ENCODE measurements at places on chromosomes 4 and X.
A peak's percentile ranks its signal among the peaks of the same experiment; 100 is the strongest.

GRCh38 chr4:66300336-66300934, 630.1 kb upstream of the EPHA5 start:
- H3K27ac ChIP-seq: no peak overlapping the region
- DNase-seq: no peak
- no peak overlapping the region for H3K4me3 ChIP-seq
- H3K27me3 ChIP-seq: no peaks in the 10 kb centered on the region
- H3K4me1 ChIP-seq: no peaks in the 10 kb centered on the region
- no peaks in the 10 kb centered on the region for H3K36me3 ChIP-seq

GRCh38 chr4:30833206-30833605, 113.0 kb downstream of the PCDH7 start:
- peaks cover 72% of the 10 kb centered on the region for H3K4me1 ChIP-seq
- H3K36me3 ChIP-seq: no peaks in the 10 kb centered on the region
- no peak overlapping the region for H3K27ac ChIP-seq

- peaks cover 15% of the 10 kb centered on the region for H3K4me1 ChIP-seq
- H3K4me3 ChIP-seq: no peak overlapping the region
- H3K36me3 ChIP-seq: no peaks in the 10 kb centered on the region
- no peak for DNase-seq
- no peaks in the 10 kb centered on the region for H3K27me3 ChIP-seq
Measured at GRCh38 chr4:147524601-147525000, 43.7 kb downstream of the EDNRA start.

GRCh38 chr4:100738196-100739165, 220.7 kb upstream of the EMCN start:
- no peak overlapping the region for H3K27ac ChIP-seq
- no peaks in the 10 kb centered on the region for H3K27me3 ChIP-seq
- no peaks in the 10 kb centered on the region for H3K36me3 ChIP-seq
- peak; percentile 18 for DNase-seq
- peaks cover 25% of the 10 kb centered on the region for H3K4me1 ChIP-seq

GRCh38 chrX:39765327-39765726, 332.4 kb downstream of the BCOR start:
- no peak overlapping the region for H3K4me3 ChIP-seq
- no peak overlapping the region for H3K27ac ChIP-seq
- peaks cover 21% of the 10 kb centered on the region for H3K4me1 ChIP-seq
- H3K27me3 ChIP-seq: no peaks in the 10 kb centered on the region
- no peaks in the 10 kb centered on the region for H3K36me3 ChIP-seq
- no peak for DNase-seq

- H3K36me3 ChIP-seq: no peaks in the 10 kb centered on the region
- no peaks in the 10 kb centered on the region for H3K27me3 ChIP-seq
- DNase-seq: no peak
- H3K4me3 ChIP-seq: no peak overlapping the region
- peaks cover 8% of the 10 kb centered on the region for H3K4me1 ChIP-seq
- no peak overlapping the region for H3K27ac ChIP-seq
Measured at GRCh38 chrX:131617182-131617581, 73.3 kb downstream of the OR13H1 start.
